ENCODE measurements at places on chromosomes 6 and 20. TPM values are rescaled to one million over a fixed set of nuclear protein-coding genes. Genes with fewer than 3 reads are reported as not detected.

The BNIP5 gene
- total RNA-seq, result not detected

The SLC26A8 gene
- total RNA-seq, result not detected

The PCSK2 gene
- not detected for total RNA-seq

The MAPK13 gene
- total RNA-seq, result 3.6 TPM

The LGSN gene
- not detected for total RNA-seq

The CST4 gene
- not detected for total RNA-seq

The SAMD3 gene
- not detected for total RNA-seq

The SLC22A3 gene
- total RNA-seq, result 0.32 TPM

The PPP1R14C gene
- not detected for total RNA-seq

The ABHD16B gene
- not detected for total RNA-seq

The TCP11 gene
- total RNA-seq, result under 0.01 TPM

The SPATA25 gene
- total RNA-seq, result 0.97 TPM

The ZSWIM1 gene
- total RNA-seq, result 3.2 TPM

The C6orf58 gene
- total RNA-seq, result not detected

The TEAD3 gene
- total RNA-seq, result 0.61 TPM

The SMPDL3A gene
- 5.0 TPM for total RNA-seq

The SAPCD1 gene
- not detected for total RNA-seq

The KIAA1755 gene
- 0.30 TPM for total RNA-seq

The MLN gene
- total RNA-seq, result not detected

The PLA2G7 gene
- total RNA-seq, result not detected

The PRSS16 gene
- not detected for total RNA-seq

The PEX3 gene
- total RNA-seq, result 15.0 TPM

The LSM14B gene
- total RNA-seq, result 28.3 TPM

The MYLIP gene
- 36.3 TPM for total RNA-seq

The JPH2 gene
- total RNA-seq, result under 0.01 TPM

The BMP5 gene
- total RNA-seq, result not detected

The TMC2 gene
- total RNA-seq, result not detected

The PRR18 gene
- total RNA-seq, result not detected

The SPTLC3 gene
- under 0.01 TPM for total RNA-seq

The VSTM2L gene
- not detected for total RNA-seq

The PRL gene
- total RNA-seq, result not detected

The MMP24OS gene
- 4.9 TPM for total RNA-seq

The DEFB114 gene
- total RNA-seq, result not detected

The HLA-DOA gene
- total RNA-seq, result not detected

The RREB1 gene
- total RNA-seq, result 11.4 TPM

The SLC17A4 gene
- not detected for total RNA-seq

The SNAP25 gene
- 0.15 TPM for total RNA-seq

All from epithelial cell of umbilical artery (primary cell).